ENCODE measurements at places on chromosomes 12 and 14.

GRCh38 chr14:39431416-39432178, 636 bp downstream of the FBXO33 start:
- DNase-seq = peak; percentile 20

- no peak for DNase-seq
Measured at GRCh38 chr12:59472273-59472672, 123.6 kb upstream of the SLC16A7 start.

DNA sequence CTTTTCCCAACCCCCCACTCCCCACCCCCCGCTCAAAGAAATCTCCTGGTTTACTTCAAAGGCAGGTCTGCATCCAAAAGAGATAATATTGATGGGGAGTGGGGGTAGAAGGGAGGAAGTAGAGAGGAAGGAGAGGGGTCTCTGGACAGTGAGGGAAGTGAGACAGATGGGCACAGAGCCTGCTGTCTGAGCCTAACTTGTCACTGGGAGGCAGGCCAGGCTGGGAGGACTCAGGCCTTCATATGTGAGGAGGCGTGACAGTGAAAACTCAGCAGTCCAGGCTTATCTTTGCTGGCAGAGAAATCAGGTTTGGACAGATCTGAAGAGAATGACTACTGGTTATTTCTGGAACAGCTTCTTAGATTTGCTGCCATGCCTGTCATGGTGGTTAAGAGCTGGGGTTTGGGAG, 192.3 kb downstream of the NUAK1 start:
- DNase-seq = no peak

DNA sequence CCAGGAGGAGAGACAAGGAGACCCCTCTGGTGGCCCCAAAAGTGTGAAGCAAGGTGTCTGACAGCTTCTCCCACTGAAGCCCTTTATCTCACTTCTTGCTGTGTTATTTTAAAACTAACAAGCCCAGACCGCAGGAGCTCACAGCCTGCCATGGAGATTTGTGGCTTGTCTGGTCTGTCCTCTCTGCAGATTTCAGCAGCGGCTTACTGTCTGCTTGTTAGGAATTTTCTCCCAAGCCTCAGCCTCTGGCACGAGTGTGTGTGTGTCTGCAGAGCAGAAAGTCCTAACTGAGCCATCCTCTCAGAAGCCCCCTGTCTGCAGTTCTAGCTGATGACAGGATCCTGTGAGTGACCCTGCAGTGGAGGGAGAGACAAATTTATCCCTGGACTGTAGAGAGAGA, 87.9 kb upstream of the HSPB8 start:
- no peak for DNase-seq

- DNase-seq = no peak
Measured at GRCh38 chr12:25377469-25378177, 126.9 kb upstream of the KRAS start.

DNA sequence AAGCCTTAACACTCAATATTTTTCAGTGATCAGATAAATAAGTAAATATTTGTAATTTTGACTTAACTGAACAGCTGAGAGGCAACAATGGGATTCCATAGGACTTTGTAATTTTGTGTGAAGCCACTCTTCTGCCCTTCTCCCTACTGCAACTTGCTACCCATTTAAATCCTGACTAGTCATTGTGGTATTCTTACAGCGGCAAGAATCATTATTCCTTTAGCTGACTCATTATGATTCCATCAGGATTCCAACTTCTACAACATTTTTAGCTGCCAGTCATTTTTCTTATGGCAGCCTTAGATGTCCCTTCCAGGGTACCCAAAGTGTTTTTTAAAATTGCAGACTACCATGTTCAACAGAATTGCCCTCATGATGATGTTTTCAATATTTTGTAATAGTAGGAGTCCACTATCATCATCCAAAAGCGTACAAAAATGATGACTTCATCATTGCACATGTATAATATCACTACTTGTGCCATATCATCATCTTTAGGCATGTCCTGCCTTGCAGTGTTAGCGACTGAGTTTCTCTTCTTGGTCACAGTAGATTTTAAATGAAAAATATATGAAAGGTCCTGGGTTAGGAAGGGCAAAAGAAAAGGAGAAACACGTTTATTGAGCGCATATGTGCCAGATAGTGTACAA, 5.1 kb upstream of the MAGOHB start:
- DNase-seq = no peak

DNA sequence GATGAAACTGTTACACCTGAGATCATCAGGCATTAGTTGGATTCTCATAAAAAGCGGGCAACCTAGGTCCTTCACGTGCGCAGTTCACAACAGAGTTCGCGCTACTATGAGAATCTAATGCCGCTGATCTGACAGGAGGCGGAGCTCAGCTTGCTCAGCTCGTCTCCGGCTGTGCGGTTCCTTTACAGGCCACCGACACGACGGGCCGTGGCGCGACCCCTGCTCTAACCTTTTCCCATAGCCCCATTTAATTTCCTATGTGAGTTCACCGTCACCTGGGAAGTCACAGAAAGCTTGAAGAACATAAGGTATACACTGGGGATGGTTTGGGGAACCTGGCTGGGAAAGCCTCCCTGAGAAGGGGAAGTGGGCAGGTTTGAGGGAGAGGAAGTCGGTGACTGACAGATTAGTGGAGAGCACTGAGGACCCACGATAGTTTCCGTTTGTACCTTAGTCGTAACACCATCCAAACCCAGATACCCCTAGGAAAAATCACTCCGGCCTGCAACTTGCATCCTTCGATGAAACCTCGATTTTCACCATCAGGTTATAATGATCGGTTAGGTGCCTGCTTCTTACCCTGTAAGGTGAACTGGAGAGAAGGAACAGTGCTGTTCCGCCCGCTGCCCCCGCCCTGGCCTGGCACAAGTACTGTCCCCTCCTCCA, 2.8 kb upstream of the AAAS start:
- no peak for DNase-seq

Measured in stimulated activated CD8-positive, alpha-beta memory T cell treated with anti-CD3 and anti-CD28 coated beads, Interleukin-4, amount 100 ng/mL, for 1 hour (primary cell).